ENCODE measurements at places on chromosomes 4 and X.

DNA sequence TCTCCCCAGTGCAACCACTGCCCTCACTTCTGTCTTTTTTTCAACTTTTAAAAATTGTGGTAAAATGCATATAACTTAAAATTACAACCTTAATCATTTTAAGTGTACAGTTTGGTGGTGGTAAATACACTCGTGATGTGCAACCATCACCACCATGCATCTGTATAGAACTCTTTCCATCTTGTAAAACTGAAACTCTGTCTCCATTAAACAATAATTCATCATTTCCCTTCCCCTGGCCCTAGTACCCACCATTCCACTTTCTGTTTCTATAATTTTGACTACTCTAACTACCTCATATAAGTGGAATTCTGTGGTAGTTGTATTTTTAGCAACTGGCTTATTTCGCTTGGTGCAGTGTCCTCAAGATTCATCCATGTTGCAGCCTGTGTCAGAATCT, 6.8 kb upstream of the CTBP1 start:
- DNase-seq, result no peak

DNA sequence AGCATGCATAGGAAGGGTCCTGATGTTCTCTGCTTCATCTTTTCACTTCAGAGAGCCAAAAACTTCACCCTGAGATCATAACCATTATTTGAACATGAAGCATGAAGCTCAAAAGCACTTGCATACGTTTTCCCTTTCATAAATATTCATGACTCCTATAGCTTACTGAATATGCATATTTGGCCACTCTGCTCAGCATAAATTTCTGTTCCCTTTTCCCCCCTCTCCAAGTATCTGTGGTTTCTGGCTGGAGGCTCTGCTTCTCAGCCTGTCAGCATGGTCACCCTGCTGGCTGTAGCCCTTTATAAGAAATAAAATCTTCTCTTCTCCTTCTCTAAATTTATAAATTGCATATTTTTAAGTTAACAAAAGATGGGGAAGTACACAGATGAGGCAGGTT, 384.7 kb upstream of the AGA start:
- DNase-seq, result no peak

- no peak for DNase-seq
These were observed 1388.6 kb downstream of the TECRL start for GRCh38 chr4:63020661-63021060.

DNA sequence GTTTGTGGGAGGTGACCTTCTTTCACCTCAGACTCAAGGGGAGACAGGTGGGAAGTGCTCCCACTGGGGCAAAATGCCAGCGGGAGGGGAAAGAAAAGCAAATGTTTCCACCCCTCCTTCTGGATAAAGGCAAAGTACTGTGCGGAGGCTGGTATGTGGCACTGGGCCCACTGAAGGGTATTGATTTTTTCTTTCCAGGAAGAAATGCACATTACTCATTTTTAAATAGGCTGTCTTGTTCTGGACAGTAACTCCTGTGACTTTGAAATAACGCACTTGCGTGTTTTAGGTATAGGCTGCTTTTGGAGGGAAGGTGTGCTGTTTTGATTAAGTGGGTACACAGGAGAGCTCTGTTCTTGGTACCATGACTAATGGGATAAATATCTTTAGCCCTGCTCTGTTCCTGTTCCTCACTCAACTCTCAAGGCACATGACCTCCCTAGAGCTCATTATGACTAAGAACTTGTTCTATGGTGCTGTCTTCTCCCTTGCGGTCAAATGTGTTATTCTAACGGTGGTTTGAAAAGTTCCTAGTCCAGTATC, 40.7 kb upstream of the MBTPS2 start:
- no peak for DNase-seq

GRCh38 chrX:19747652-19748610, 139.5 kb downstream of the SH3KBP1 start:
- DNase-seq, result peak; percentile 39

GRCh38 chr4:7334521-7335275, 100.0 kb downstream of the PSAPL1 start:
- DNase-seq, result no peak

DNA sequence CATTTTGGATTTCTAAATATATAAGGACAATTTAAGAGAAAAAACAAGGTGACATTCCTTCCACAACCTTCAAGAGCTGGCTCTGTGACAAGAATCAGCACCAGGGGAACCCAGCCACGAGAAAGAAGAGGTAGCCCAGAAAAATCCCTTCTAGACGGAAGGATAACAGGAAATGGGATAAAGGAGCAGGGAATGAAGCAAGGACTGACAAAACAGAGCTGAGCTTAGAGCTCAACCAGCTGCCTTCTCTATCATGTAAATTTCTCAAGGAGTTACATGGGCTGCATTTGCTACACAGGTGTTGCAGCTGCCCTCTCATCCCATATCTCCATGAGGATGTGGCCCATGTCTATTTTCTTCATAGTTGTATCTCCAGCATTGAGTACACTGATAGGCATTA, 154.2 kb upstream of the PRDX4 start:
- no peak for DNase-seq

GRCh38 chr4:99144070-99144469, at the start of gene ADH4:
Gene ADH4 (minus strand): TSS chr4:99144297. CDS start chr4:99144222, 75 bp downstream.
- no peak for DNase-seq

GRCh38 chrX:80285131-80285773, 135.0 kb upstream of the TENT5D start:
- no peak for DNase-seq

DNA sequence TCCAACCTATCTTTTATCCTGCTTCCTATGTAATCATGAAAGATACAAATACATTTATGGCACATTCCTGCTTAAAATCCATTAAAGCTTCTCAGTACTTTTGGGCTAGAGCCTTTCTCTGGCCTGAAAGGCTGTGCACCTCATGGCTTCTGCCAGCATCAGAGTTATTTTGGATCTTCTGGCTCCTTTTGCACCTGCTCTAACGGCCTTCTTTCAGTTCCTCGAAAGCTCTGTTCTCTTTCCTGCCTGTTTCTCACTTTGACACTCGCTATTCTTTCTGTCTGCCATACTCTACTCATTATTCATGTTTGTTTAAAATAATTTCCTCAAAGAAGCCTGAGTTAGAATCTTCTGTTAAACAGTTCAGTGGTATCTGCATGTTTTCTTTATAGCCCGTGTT, 86.0 kb downstream of the LRP2BP start:
- DNase-seq, result no peak

- DNase-seq, result no peak
These were observed 14.4 kb downstream of the ANXA3 start for GRCh38 chr4:78565971-78566372.

DNA sequence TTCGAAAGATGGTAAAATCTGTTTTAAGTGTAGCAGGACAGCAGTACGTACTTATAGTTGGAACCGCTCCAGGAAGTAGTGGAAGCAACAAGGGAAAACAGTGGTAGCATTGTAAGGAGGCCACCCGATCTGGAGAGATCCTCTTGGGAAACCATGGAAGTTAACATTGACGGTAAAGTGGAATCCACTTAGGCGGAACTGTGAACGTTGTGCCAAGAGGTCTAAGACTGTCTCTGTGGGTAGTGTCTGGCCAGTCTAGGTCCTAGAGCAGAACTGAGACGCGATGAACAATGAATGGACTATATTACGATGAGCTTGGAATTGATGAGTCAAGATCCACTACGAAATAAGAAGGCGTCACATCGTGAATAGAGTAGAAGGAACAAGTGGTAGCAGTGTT, 124.0 kb downstream of the TENM3 start:
- no peak for DNase-seq

DNA sequence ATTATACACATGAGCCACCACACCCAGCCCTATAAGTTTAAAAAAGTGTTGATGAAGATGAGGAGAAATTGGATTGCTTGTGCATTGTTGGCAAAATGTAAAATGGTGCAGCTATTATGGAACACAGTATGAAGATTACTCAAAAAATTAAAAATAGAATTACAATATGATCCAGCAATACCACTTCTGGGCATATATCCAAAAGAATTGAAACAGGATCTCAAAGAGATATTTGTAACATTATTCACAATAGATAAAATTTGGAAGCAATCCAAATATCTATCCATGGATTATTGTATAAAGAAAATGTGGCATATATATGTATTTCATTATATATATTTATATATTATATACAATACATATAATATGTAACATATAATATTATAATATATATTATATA, 515.6 kb upstream of the GNPDA2 start:
- DNase-seq, result no peak

DNA sequence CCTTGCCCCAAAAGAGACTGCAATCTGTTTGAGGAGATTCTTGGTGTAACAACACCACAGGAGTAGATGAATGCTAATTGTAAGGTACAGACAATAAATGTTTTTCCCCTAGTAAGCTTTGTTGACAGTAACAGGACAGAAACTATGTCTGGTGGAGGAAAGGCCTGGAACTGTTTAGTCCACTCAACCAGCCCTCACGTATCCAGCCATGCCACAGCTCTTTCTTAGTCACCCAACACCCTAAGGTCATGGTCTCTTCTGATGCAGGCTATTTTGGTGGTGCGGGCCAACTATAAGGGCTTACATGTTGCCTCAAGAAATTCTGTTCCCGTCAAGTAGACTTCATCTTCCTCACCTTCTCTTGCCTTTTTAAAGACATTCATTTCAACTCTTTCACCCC, 75.9 kb upstream of the GAB1 start:
- no peak for DNase-seq

GRCh38 chrX:17713288-17713687, 24.0 kb upstream of the SCML1 start:
- no peak for DNase-seq

DNA sequence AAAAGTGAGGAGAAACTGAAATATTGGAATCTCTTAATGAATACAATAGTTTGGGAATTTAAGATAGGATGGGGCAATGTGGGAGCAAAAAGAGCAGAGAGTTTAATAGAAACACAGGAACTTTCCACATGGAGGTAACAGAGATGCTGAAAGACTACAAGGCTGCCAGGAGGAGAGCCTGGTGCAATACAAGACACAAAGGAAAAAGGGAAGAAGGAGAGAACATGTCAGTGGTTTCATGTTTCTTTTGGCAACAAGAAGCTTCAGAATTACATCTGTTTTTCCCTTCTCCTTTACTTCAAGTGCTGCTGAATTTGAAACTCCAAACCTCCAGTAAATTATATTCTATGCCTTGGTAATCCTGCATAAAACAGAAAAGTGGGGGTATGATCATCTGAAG, 474.3 kb downstream of the FAT4 start:
- no peak for DNase-seq

GRCh38 chr4:74583089-74583700, 138.3 kb downstream of the AREG start:
- no peak for DNase-seq
